ENCODE measurements at places on chromosomes 3 and 15.

DNA sequence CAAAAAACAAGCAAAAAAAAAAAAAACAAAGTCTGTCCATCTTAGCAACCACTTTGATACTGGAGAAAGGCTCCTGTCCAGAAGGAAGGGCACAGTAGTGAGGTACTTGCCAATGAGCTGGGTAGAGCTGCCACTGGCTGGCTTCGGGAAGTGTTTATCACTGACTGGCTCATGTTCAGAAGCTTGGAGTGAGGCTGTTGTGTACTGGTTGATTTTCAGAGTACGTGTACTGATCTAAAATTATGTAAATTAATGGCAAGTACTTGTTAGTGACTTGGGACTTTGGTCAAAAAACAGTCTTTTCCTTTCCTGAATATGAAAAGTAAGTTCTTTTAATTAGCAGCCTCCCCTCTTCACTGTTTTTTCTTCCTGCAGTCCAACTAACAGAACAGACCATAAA lies 979 bp upstream of the ZNF621 start:
- DNase-seq, result no peak

GRCh38 chr15:55742498-55742926 lies 440 bp downstream of the PRTG start:
- DNase-seq, result no peak

DNA sequence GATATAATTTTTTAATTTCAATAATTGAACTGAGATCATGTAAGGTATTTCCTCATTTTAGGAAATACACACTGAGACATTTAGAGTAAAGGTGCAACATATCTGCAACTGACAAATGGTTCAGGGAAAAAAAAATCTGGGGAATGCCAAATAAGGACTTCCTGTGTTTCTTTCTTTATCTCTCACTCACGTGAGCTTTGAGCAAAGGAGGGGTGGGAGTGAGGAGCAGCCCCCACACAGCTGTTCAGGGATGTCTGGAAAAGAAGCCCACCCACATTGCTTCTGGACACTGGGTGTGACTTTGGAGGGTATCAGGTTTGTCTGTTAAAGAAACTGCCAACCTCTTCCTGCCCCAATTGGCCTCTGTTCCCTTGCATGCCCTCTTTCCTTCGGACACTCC lies 5.6 kb upstream of the TP63 start:
- DNase-seq, result no peak

DNA sequence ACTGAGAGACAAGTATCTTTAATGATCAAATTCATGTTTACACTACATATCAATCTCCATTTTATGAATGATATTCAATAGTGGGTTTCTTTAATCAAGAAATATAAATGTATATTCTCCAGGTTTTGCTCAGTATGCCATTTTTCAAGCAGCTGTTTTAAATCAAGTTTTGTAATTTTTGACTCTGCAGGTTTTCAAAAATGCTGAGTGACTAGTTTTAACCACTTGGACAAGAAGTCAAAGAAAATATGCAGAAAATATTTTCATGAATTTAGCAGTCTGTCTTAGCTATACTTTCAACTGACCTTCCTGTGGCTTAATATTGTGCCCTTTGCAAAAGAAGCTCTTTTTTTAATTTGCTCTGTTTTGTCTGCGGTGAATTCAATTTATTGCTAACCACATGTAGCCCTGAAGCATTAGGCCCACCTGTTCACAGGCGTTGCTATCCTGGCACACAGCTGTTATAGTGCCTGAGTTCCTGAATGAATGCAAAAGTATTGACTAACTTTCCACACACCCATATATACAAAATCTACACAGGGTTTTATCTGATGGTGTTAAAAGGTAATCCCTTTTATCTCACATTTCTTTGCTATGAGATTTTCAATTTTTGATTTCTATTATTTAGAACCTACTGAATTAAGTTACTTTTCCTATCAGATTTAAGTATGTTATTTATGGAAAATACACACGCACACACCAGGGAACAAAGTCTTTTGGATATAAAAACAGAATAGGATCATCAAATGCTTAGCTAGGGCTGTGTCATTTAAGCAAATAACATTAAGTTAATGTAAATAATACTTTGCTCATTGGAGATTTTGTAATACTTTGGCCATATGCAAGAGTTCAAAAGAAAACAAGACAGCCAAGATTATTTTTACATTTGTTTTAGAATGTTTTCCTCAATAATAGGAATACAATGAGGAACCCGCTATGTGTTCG lies 1166.1 kb upstream of the GBE1 start:
- no peak for DNase-seq

GRCh38 chr3:87288446-87288845 lies 12.1 kb upstream of the POU1F1 start:
- no peak for DNase-seq

DNA sequence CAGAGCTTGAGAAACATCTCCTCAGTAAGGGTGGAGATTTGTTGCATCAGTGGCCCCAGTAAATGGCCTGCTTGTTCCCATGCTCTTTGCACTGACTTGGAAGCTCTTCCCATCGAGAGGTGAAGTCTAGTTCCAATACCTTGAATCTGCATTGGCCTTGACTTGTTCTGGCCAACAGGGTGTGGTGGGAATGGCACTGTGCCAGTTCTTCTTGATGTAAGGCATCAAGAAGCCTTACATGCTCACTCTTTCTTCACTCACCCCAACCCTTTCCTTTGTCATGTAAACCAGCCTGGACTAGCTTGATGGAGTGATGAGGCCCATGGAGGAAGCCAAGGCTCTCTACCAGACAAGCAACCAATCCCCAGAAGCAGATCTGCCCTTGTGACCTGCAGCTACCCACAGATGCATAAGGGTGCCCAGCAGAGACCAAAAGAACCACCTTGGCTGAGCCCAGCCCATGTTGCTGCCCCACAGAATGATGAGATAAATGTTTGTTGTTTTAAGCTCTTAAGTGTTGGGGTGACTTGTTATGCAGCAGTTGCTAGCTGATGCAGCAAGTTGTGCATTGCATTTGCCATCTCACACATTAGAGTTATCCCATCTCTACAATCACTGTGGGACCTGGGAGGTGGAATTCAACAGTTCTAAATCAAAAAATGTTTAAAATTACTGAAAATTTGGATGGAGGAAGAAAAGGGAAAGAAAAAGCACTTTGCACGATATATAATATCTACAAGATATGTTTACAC lies 11.1 kb upstream of the MGLL start:
- DNase-seq, result no peak

DNA sequence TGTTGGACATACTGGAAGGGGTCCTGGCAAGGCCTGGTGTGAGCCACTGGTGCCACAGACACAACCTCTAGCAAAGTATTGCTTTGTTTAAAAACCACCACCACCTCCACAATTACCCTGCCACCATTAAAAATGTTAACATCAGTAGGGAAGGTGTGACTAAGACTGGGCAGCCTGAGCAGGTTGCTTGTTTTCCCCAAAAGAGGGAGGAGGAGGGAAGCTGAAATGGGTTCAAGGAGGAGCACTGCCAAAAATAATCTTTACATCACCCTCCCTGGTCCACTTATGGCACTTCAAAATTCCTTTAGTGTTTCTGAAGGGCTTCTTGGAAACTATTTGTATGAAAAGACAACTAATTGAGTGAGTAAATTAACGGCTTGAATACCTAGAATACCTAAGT lies 99.8 kb upstream of the FGF7 start:
- DNase-seq, result no peak

GRCh38 chr3:119018690-119019463 lies 15.8 kb downstream of the IGSF11 start:
- peak; percentile 62 for DNase-seq

DNA sequence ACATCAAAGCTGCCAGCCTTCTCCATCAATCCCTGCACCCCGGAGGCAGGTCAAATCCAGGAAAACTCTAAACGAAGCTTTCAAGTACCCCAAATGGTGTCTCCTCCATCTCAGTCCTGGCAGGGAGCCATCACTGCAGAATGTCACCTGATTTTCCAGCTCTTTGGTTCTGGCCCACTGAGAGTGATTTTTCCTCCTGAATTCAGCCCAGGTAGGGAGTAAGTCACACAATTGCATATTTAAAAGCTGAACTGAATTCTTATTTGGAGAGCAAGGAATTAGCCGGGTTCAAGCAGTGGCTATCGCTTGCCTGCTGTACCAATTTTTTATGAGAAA lies 5.3 kb downstream of the RFTN1 start:
- DNase-seq, result no peak

DNA sequence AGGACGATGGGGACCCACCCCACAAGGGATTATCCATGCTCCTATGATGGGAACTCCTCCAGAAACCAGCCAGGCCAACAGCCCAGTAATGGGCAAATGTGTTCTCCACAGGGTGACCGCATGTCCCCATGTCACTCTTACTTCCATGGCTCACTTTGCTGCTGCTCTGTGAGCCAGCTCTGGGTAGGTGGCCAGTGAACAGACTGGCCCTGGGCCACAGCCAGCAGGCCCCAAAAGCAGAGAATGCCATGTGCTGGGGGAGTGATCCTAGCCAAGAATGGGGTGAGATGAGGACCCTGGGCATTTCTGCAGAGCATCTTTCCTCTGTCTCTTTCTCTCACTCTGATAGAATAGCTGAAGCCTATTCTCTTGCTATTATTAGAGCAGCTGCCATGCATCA lies 391.4 kb downstream of the LRTM1 start:
- DNase-seq, result no peak

- no peak for DNase-seq
Measured at GRCh38 chr3:79202471-79203143, 565.2 kb downstream of the ROBO1 start.

GRCh38 chr15:59255680-59256336 lies 49.2 kb downstream of the LDHAL6B start:
- no peak for DNase-seq

GRCh38 chr3:125163739-125164601 lies 48.6 kb downstream of the SLC12A8 start:
- no peak for DNase-seq

DNA sequence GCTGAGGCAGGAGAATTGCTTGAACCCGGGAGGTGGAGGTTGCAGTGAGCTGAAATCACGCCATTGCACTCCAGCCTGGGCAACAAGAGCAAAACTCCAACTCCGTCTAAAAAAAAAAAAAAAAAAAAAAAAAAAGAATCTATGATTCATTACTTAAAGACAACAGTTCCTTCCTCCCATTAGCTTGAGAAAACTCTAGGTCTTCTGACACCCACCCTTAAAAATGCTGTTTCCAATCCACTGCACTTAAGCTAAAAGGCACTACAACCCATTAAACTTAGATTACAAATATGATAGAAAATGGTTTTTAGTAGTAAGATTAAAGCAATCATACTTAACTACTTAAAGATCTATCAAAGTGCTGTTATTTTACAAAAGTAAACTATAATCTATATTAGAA lies 40.0 kb upstream of the BHLHE40 start:
- no peak for DNase-seq

DNA sequence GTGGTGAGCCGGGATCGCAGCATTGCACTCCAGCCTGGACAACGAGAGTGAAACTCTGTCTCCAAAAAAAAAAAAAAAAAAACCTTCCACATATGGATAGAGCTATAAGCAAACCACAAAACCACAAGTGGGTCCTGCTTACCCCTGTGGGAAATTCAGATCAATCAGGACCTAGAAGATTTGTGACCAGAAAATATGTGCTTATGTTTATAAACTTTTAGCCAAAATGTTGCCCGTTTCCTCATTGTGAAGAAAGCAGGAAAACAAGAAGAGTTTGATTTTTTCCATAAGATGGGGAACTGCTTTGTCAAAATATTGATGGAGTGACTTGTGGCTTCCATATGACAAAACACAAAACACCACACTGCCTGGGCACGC lies 3.4 kb upstream of the SLC25A38 start:
- no peak for DNase-seq

- no peak for DNase-seq
Measured at GRCh38 chr15:94083467-94084052, 147.8 kb upstream of the MCTP2 start.

- DNase-seq, result no peak
Measured at GRCh38 chr3:169071003-169071402, 592.5 kb downstream of the MECOM start.

GRCh38 chr15:73751899-73752805 lies 999 bp downstream of the INSYN1 start:
- DNase-seq, result no peak

DNA sequence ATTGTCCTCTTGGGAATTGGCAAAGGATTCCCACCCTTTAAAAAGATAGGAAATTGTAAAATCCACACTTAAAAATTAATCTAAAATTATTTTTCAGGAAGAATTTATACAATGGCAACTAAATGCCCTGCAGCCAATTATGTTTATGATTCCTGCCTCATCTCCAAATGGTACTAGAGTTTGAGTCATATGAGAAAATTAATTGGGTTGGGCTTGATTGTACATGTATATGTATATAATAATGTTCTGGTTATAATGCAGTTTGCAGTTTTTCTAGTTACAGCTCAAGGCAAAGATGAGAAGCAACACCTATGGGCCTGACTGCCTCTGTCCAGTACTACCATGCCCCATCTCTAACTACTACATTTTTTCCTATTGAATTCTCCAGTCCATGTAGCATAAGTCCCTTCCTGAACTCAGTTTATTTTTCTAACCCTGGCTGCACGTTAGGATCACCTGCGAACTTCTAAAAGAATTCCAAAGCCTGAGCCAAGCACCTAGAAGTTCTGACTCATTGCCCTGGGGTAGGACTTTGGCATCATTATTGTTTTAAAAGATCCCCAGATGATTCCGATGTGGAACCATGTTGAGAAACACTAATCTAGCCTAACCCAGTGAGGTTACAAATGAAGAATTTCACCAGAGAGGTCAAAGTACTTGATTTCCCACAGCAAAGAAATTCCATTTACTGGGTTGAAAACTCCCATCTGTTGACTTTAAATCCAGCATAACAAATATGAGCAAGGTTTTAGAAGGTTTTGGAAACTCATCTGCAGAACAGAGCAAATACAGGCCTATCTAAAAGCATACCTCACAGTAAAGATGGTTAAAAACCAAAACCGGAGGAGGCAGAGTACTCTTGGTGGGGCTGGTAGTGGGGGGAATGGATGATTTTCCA lies 19.4 kb downstream of the TGFBR2 start:
- DNase-seq, result no peak

GRCh38 chr3:132346841-132347736 lies 29.9 kb downstream of the ACP3 start:
- DNase-seq, result no peak

- no peak for DNase-seq
Measured at GRCh38 chr3:188389711-188390342, 235.9 kb downstream of the LPP start.

GRCh38 chr15:71304681-71305080 lies 189.4 kb downstream of the THSD4 start:
- DNase-seq, result no peak

DNA sequence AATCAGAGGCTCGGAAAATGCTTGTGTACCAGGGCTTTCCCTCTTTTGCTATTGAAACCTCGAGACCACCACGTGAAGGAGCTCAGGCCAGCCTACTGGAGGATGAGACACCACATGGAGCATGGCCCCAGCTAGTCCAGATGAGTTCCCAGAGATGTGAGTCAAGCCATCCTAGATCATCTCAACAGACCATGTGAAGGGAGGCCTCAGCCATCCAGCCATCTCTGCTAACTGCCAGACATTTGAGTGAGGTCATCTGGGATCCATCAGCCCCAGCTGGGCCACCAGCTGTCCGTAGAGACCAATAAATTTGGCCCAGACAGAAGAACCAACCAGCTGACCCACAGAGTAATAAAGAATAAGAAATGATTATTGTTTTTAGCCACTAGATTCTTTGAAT lies 62.8 kb upstream of the PROK2 start:
- DNase-seq, result no peak

GRCh38 chr15:88975891-88976290 lies 62.7 kb upstream of the MFGE8 start:
- DNase-seq, result no peak

GRCh38 chr3:194285024-194285849 lies 65.9 kb downstream of the CPN2 start:
- no peak for DNase-seq

GRCh38 chr3:187615630-187616029 lies 54.6 kb downstream of the SST start:
- DNase-seq, result no peak
